EH (cell line): ENCODE measurements at places on chromosomes 6 and 20.

- no peak for DNase-seq
Measured at GRCh38 chr20:6160736-6161135, 37.9 kb upstream of the FERMT1 start.

GRCh38 chr6:170226647-170227046, 64.2 kb downstream of the DLL1 start:
- DNase-seq, result no peak

DNA sequence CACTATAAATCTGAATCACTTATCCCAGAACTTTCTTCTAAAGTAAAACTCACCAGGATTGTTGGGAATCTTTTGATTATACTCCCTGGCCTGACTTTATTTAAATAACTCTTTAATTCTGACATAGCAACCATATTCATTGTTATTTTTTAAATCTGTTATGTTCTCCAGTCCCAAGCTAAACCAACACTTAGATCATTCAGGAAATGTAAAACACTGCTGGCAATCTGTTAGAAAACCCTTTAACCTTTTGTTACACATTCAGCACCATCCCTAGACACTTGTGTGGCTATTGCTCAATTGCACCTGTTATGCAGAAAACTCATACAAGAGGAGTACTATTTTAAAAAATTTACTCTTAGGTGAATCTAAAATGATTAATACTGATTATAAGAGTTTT, 101.8 kb upstream of the NHSL1 start:
- DNase-seq, result peak; percentile 14

GRCh38 chr6:47187893-47188587, 121.7 kb downstream of the TNFRSF21 start:
- peak; percentile 72 for DNase-seq

- DNase-seq, result peak; percentile 2
Measured at GRCh38 chr6:99187429-99187828, 162.0 kb downstream of the FAXC start.

- no peak for DNase-seq
Measured at GRCh38 chr6:170583756-170584180, 669 bp downstream of the PDCD2 start.

- no peak for DNase-seq
Measured at GRCh38 chr6:124432620-124433019, 529.6 kb upstream of the RNF217 start.

DNA sequence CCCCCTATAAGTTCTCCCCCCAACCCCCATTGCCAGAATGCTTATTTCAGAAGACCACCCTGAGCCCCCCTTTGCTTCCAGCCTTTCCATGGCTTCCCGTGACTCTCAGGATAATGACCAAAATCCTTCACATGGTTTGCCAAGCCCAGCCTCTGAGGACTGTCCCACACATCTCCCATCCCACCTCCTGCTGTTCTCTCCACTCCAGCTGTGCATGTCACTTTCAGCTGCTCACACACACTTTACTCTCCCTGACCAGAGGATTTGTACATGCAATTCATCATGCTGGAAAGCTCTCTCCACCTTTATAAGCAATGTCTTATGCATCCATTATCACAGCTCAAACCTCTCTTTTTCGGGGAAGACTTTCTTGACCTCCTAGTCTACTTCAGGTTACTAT, 164.2 kb downstream of the PRL start:
- no peak for DNase-seq

GRCh38 chr6:113329942-113330635, 527.1 kb upstream of the MARCKS start:
- no peak for DNase-seq

DNA sequence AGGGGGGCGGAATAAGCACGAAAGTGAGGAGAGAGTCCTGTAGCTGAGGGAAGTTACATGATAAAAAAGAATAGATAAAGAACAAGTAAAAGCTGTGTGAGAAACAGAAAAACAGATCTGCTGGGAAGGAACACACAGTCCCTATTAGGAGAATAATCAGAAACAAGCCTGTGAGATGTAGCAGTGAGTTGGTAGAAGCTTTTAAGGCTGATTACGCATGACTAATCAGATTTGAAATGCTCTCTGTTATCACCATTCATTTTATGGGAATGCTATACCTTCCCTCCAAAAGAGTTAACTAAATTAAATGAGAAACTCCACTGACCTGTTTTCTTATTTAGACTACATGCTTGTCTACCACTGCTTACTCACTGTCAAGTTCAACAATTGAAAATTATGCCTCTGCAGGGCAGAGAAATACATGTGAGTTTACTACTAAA, 15.8 kb downstream of the REPS1 start:
- DNase-seq, result peak; percentile 66

GRCh38 chr6:18511211-18511610, 124.1 kb downstream of the RNF144B start:
- no peak for DNase-seq
